COR-L47 (cell line): ENCODE measurements at places on chromosomes 11 and 22.
A peak's percentile ranks its signal among the peaks of the same experiment; 100 is the strongest.

DNA sequence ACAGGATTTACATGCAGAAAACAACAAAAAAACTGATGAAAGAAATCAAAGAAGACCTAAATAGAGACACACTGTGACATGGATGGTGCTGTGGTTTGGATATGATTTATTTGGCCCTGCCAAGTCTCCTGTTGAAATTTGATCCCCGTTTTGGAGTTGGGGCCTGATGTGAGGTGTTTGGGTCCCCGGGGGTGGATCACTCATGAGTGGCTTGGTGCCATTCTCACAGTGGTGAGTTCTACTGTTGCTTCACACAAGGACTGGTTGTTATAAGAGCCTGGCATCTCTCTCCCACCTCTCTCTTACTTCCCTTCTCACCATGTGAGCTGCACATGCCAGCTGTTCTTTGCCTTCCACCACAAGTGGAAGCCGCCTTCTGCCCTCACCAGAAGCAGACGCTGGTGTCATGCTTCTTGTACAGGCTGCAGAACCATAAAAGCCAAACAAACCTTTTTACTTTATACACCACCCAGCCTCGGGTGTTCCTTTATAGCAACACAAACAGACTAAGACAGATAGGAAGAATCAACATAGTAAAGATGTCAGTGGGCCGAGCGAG lies 7.8 kb upstream of the RTL6 start:
- no peak for DNase-seq

- peak; percentile 59 for DNase-seq
Observed at GRCh38 chr11:63945477-63946163, 6.8 kb downstream of the NAA40 start.

GRCh38 chr22:45320357-45320976 lies 10.7 kb downstream of the FAM118A start:
- DNase-seq: no peak

DNA sequence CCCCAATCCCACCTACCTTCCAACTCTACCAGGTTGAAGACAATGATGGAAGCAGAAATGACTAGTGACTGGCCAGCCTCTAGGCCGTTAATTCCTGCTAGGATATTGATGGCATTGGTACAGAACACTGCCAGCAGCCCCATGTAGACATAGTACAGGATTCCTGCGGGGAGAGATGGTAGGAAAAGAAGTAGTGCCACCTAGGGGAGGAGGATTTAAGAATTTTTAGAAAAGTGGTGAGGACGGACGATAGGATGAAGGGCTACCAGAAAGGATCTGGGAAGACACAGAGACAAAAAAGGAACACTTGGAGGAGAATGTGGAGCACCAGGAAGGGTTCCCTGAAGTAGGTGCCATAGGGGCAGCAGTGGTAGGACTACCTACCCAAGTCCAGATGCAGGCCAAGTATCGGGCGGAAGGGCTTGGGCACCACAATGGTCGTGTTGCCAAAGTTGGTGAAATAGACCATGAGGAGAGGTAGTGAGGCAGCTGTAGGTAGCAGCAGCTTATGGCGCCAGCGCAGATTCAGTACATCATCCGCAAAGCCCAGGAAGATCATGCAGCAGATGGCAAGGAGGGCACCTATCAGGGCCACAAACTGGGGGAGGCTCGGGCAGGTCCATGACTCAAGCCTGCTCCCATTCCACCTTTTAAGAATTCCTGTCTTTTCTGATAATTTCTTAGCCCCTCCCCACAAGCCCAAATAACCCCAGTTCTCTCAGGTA lies 1.2 kb downstream of the DPAGT1 start:
- DNase-seq: no peak

DNA sequence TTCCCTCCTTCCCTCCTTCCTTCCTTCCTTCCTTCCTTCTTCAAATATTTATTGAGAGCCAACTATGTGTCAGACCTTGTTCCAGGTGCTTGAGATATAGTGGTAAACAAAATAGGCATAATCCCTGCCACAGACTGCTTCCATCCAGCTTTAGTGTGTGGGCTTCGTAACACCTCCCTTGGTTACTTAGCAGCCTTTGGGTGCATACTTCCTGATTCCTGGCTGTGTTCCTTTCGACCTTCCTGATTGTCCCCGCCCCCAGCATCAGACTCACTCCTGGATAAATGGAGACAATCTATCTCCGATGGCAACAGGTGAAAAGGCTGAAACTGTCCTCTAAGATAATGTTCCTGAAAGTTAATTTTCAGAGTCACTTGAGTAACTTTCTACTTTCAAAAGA lies 13.5 kb downstream of the CCDC81 start:
- no peak for DNase-seq

- no peak for DNase-seq
Observed at GRCh38 chr22:50302041-50302541, 5.4 kb downstream of the PLXNB2 start.

GRCh38 chr11:129035244-129035643 lies 92.6 kb upstream of the TP53AIP1 start:
- no peak for DNase-seq

GRCh38 chr11:45530111-45530510 lies 135.3 kb downstream of the CHST1 start:
- DNase-seq: no peak

DNA sequence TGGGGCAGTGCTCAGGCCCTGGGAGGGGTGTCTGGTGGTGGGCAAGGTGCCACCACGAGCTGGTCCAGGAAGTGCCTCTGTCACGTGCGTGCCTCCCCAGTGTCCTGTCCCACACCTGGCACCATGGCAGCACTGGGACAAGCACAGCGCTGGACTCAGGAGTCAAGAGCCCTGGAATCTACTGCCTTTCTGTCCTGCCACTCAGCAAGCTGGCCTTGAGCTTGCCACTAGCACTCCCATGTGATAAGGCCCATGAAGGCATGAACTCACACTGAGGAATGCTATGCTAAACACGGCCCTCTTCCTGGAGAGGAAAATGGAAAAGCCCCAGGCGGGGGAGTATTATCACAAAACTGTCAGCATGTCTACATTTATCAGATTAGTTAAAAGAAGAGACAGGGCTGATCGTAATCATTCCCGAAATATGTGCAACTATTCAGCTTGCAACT lies 50.7 kb upstream of the SLC35C1 start:
- DNase-seq: no peak

DNA sequence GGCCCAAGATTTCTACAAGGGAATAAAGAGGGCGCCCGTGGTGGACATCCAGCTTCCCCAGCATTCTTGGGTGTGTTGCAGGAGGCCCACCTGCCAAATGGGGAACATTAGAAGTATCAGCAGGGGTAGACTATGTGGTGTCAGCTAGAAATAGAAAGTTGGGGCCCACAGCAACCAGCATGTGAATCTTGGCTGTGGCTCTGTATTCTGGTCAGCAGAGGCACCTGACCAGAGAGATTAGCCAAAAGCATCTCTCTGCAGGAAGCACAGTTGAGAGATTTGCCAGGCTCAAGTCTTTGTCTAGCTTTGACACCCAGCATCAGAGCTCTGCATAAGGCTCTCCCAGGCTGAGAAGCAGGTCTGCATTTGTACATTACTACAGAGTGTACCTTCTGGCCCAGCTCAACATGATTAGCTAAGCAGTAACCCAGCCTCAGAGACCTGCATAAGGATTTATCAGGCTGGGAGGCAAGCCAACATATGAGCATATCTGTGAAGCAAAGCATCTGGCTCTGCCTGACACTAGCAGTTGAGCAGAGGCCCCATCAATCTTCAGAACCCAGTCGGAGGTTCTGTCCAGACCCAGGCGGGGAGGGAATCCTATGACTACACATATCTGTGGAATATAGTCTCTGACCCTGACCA lies 79.9 kb downstream of the MS4A13 start:
- no peak for DNase-seq

GRCh38 chr11:111047374-111047773 lies 198.2 kb upstream of the POU2AF2 start:
- no peak for DNase-seq

GRCh38 chr11:128628686-128629085 lies 41.3 kb upstream of the ETS1 start:
- no peak for DNase-seq

- no peak for DNase-seq
Observed at GRCh38 chr11:86977441-86978050, 22.4 kb upstream of the FZD4 start.

DNA sequence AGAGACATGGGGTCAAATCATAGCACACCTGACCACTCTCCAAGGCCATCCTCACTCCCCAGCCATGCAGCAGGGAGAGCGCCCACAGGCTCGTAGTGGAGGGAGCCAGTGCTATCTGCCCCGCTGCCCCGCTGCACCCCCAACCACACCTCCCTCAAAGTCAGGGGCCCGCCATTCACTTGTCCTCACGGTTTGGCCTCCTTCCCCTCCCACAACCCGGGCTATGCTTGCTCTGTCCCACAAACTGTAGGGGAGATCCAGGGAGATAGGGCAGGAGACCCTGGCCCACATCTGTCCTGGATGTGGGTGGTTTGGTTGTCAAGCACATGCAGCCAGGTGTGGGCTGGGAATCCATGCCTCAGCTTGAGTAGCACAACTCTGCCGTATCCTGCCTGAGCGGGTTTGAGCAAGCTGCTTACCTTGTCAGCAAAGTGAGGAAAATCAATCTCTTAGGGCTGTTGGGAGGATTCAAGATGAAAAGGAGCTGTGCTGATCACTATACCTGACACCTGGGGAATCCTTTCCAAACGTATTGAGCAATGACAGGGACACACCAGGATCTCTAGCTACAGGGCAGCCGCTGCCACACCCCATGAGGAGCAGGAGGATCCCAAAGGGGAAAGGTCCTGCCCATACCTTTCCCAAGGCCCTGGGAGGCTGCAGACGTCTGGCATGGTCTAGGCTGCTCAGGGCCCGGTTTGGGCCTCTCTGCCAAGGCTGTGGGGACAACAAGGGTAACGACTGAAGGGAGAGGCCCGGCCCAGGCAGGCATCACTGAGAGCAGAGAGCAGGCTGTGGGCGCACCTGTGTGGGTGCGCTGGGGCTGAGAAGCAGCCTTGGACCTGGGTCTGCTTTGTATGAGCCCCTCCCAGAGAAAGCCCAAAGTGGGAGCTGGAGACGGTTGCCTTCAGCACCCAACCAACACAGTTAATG lies 23.3 kb downstream of the KCNJ5 start:
- no peak for DNase-seq

GRCh38 chr11:68342459-68343158 lies 30.2 kb downstream of the LRP5 start:
- peak; percentile 5 for DNase-seq

DNA sequence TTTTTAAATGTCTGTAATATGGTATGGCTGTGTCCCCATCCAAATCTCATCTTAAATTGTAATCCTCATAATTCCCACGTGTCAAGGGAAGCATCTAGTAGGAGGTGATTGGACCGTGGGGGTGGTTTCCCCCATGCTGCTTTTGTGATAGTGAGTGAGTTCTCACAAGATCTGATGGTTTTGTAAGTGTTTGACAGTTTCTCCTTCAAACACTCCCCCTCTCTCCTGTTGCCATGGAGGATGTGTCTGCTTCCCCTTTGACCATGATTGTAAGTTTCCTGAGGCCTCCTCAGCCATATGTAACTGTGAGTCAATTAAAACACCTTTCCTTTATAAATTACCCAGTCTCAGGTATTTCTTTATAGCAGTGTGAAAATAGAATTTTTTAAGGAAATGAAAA lies 31.1 kb upstream of the CD44 start:
- no peak for DNase-seq

GRCh38 chr22:25626624-25626990 lies 62.1 kb downstream of the GRK3 start:
- no peak for DNase-seq

DNA sequence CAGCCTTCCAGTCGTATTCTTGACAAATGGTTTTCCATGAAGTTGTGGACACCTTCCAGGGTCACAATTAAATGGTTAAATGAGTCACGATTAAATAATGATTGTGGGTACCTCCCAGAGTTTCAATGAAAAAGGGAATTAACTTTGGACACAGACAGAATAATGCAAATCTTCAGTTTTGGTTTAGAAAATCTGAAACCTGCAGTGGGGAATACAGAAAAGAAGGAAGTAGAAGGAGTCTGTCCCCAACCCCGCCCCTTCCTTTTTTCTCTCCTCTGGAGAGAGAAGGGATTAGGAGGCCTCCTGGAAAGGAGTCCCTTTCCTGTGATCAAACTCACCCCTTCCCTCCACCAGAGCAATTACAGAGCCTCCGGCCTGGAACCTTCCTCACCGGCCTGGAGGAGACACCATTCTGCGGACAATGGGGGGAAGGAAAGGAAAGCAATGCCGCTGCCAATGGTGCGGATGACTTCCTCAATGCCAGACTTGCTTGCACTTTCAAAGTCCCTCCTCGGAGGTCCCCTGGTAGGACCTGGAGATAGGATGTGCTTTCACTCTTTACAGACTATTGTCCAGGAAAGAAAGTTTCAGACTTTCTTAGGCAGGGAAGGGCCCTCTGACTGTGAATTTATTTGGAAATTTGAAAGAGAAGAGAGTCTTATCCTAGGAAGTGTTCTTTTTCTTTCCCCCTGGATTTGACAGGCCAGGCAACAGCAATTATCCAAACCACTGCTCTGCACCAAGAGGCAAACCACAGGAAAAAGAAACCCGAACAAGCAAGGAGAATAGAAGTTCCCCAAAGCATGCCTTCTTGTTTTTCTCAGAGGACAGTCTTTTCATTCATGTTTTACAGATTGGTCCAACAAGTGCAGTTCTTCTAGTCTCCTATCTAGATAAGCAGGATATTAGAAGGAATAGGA lies 86.8 kb downstream of the PTPRJ start:
- no peak for DNase-seq

DNA sequence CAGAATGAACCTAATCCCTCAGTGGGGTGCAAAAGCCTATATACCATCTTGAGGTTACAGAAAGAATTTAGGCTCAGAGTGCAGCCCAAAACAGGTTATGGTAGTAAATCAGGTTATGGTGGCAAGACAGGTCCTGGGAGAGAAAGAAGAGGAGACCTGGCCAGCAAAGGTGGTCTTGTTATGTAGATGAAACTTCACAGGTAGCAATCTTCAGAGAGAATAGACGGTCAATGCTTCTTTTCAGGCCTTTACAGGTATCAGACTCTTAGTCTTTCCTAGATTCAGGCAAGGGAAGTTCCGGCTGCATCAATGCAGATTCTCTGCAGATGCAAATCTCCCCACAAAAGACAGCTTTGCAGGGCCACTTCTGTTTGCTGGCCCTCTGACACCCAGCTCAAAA lies 45.8 kb upstream of the SORL1 start:
- no peak for DNase-seq

GRCh38 chr11:115944596-115944995 lies 440.4 kb upstream of the CADM1 start:
- no peak for DNase-seq

GRCh38 chr11:35529971-35530495 lies 4.6 kb upstream of the PAMR1 start:
- DNase-seq: no peak
